Hematopoietic multipotent progenitor cell treated with erythropoietin and hydrocortisone succinate and interleukin-3 and kit ligand, for 6 days (in vitro differentiated cells): ENCODE measurements at places on chromosomes 6 and 20.

DNA sequence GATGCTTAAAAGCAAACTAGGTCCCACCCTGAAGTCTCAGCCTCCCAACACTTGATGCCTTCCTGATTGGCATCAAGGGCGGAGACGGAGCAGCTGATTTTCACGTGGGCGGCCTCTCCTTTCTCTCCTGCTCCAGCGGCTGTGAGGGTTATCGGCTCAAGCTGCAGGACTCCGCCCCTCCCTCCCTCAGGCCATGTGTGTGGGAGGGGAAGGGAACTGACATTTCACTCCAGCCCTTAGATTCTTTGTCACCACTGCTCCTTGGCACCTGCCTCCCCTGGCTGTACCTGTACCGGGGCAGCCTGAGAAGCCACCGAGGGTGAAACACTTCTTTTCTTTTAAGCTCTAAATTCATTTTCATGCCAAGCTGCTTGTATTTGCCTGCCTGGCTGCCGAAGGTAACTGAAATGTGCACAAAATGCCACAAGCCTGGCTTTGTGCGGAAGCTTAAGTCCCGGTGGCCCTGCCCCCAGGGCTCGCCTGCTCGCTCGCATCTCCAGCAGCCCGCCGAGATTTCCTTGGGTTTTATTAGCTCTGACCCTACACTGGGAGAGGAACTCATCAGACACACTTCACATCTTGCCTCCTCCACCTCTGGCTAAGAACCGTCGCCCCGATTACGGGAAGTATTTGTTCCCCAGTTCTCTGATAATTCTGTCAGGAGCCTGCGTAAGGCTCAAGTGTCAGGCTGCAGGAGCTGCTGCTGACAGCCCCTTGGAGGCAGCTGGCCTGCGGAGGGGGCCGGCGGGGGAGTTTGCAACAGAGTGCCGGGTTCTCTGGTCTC, 9.6 kb upstream of the CPNE5 start:
- peak; percentile 95 for DNase-seq

DNA sequence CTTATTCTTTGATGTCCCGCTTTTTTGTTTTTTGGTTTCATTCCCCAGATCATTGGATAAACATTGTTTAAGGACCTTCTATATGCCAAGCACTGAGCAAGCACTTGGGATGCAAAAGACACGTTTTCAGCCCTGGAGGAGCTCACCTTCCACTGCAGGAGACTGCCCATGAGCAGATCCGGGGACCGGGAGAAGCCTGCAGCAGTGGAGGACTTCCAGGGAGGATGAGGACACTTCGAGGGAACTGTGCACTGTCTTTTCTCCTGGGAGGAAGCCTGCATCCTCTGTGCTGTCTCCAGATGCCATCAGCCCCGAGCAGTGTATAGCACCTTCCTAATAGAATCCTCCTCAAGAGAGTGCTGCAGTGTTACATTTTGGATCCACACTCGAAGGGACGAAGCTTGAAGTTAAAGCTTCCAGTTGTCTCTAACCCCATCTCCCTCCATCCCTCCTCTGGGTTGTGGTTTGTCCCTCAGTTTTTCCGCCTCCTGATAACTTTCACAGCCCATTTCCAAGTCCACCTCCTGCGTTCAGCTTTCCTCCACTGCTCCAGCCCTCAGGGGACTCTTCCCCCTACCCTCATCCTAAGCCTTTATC, 5.8 kb upstream of the KCNG1 start:
- DNase-seq = no peak

DNA sequence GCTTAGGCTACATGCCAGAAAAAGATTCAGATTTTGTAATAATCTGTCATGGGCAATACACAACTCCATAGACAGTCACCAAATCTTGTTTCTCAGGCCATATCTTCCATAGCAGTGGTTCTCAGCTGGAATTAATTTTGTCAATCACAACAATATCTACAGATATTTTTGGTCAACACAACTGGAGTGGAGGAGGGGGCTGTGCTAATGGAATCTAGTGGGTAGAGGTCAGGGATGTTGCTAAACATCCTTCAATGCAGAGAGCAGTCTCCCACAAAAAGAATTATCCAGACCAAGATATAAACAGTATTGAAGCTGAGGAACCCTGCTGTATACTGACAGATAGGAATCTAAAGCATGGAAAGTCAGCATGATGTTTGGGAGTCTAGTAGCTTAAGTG, 174.6 kb downstream of the UBE3D start:
- DNase-seq = no peak

- DNase-seq = no peak
Measured at GRCh38 chr6:98825600-98826230, 8.7 kb upstream of the POU3F2 start.

GRCh38 chr6:111971181-111971841, 82.6 kb upstream of the CCN6 start:
- DNase-seq = no peak

- DNase-seq = peak; percentile 42
Measured at GRCh38 chr6:116369964-116370759, 585 bp upstream of the DSE start.

GRCh38 chr6:127051571-127052260, 66.8 kb upstream of the RSPO3 start:
- no peak for DNase-seq

DNA sequence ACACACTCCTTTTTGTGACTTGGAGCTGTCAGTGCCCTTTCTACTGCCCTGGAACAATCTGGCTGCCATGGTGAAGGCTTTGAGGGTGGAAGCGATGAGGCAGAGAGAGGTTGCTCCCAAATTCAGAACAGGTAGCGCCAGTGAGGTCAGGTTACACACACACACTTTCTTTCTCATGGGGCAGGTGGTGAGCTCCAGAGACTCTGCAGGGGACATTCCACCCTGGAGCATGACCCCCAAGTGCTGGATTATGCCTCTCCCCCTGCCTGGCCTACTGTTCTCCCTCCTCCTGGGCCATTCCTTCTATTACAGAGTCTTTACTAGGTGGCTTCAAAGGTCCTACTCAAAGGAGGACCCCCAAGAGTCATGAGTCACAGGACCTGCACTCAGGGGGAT, 98.0 kb downstream of the EYA2 start:
- no peak for DNase-seq

DNA sequence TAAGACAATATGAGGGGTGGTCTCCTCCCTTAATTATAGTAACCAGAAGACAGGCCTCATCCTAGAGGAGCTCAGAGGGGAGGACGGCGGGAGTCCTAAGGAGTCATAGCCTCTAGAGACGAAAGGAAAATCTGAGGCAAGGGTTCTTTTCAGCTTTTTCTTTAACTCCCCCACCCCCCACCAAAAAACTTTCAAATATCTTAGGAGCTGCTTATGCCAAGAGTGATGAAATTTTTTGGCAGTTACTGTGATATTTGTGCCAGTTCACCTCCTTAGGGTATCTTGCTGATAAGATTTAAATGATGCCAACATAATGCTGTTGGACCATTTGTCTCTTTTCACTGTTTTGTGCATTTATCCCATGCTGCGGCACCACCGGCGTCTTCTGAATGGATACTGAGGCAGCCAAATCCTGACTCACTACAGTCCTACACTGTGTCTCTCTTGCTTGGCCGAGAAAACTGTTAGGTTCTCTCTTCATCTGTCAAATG, 44.5 kb upstream of the DSE start:
- no peak for DNase-seq

GRCh38 chr20:57369596-57369995, 18.5 kb downstream of the RAE1 start:
- peak; percentile 19 for DNase-seq

GRCh38 chr20:38272398-38272797, 11.9 kb upstream of the KIAA1755 start:
- DNase-seq = no peak

- no peak for DNase-seq
Measured at GRCh38 chr6:3077430-3077829, 9.1 kb downstream of the RIPK1 start.

GRCh38 chr6:30461055-30461454, 28.3 kb upstream of the HLA-E start:
- DNase-seq = no peak

GRCh38 chr20:6057691-6058090, 3.8 kb upstream of the LRRN4 start:
- peak; percentile 42 for DNase-seq

- no peak for DNase-seq
Measured at GRCh38 chr20:41057999-41058673, 29.5 kb downstream of the TOP1 start.

DNA sequence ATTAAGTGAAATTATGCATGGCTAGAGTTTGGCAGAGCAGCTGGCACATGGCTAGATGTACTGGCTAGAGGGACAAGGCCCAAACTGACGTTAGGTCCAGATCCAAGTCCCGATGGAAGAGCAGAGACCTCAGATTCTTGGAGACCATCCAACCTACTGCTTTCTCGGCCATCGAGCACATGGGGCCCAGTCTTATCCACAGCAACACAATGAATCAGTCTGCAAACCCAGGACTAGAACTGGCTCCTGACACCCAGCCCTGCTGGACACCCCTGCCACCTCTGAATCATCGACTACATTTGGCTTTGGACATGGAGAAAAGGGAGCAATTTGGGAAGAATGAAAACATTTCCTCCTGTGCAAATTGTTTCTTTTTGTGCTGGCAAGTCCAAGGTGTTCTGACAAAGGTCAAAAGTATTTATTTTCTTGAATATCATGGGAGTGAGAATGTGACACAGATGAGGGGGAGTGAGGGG, 23.9 kb upstream of the YWHAB start:
- DNase-seq = no peak

- peak; percentile 69 for DNase-seq
Measured at GRCh38 chr6:46042355-46042999, 26.8 kb upstream of the CLIC5 start.

DNA sequence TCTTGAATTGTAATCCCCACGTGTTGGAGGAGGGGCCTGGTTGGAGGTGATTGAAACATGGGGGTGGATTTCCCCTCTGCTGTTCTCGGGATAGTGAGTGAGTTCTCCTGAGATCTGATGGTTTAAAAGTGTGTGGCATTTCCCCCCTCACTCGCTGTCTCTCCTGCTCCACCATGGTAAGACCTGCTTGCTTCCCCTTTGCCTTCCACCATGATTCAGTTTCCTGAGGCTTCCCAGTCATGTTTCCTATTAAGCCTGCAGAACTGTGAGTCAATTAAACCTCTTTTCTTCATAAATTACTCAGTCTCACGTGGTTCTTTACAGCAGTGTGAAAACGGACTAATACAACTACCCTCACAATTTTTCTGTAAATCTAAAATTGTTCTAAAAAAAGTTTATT, 26.8 kb upstream of the FAM184A start:
- no peak for DNase-seq

DNA sequence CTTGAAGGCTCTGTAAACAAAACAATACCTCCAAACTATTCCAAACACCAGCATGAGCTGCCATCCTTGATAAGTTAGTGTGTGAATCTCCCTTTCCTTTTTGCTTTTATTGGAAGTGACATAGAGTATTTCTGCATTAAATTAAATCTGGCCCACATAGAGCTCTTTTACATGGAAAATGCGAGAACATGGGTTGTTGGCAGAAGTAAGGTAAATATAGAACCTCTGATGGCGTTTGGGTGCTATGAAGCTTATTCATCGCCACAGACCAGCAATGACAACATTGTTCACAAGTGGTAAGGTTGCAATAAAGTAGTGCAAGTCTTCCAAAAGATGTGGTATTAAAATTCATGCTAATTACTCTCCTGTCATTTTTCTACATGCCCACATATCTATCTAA, 445.8 kb upstream of the JAG1 start:
- DNase-seq = no peak

DNA sequence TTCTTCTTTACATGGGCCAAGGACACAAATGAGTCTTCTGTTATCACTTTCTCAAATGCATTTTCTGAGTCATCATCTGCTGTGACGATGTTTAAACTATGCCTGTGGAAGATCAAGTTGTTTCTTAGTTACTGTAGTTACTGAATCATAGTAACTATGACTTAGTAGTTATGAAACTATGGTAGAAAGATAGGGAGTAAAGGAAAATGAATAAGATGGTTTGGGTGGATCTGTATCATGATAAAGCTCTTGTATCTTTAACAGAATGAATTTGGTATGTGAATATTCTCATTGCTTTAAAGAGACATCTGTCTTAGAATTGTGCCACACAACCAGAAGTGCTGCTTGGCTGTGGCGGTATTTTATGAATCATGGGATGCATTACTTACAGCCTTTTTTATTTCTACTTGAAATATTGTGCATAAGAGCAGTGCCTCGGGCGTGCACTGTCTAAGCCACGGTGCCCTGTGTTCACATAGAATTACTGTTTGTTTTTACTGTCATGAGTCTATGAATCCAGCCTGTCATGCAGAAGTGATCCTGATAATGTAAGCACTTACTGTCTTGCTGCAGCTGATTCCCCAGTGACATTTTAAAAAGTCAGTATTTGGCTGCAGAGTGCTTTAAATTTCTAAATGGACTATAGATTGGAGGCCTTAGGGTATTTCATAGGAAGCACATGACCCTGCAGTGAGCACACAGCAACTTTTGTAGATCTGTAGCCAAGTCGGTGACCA, 215.2 kb downstream of the TMEM242 start:
- peak; percentile 56 for DNase-seq

DNA sequence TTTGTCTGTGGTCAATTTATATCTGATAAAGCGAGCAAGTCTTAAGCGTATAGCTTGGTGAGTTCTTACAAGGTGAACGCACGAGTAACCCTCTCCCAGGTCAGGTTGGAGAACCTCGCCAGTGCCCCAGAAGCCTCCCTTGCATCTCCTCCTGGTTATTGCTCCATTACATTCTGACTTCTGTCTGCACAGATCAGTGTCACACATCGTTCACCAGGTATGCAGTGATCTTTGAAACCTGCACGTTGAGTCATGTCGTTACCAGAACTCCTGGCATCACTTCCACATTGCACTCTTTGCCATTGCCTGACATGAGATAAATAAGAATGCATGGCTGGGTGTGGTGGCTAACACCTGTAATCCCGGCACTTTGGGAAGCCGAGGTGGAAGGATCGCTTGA, 44.2 kb downstream of the AKAP12 start:
- DNase-seq = no peak

- DNase-seq = no peak
Measured at GRCh38 chr20:62588458-62589149, 53.7 kb upstream of the SLCO4A1 start.

DNA sequence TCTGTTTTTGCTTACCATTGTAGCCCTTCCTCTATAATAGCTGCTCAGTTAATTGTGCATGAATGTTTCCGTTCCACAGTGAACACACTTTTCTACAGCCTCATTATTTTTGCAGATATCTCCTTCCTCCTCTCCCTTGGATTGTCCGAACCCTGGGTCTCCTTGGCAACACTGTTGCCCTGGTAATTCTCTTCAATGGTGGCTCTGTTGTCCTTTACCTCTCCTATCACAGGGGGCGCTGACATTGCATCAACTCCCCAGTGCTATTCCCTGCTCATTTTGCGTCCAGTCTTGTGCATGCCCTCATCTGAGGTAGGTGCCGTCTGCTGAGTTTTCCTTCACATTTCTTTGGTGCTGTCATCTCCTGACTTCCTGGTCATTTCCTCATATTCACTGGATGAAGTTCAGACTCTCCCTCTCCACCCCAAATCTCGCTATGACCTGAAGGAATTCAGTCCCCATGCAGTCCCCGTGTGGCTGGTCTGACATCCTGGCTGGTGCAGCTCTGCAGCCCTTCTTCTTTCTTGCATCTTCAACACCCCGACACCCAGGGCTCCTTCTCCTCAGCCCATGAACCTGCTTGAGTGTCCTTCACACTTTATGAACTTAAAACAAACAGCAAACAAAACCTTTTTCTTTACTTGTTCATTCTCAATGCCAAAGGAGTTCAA, 21.1 kb downstream of the PHACTR2 start:
- DNase-seq = peak; percentile 12

- no peak for DNase-seq
Measured at GRCh38 chr6:127592964-127593363, 16.0 kb downstream of the C6orf58 start.
